ENCODE measurements at places on chromosomes 12 and 14.

DNA sequence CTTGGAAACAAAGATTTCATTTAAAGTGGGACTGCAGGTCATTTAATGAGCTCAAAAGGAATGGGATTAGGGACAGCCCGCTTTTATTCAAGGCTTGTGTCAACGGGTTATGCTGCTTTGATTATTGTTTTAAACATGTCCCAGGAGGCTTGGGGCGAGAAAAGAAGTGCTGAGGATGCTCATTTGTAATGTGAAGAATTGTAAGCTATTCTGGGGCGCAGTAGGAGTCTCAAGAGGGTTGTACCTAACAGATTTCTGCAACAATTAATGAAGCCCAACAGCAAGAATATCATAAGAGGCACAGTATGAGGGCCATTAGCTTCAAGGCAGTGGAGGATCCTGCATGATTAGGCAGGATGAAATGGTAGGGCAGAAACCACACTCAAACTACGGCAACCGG is 122.5 kb downstream of the KTN1 start:
- no peak for DNase-seq

DNA sequence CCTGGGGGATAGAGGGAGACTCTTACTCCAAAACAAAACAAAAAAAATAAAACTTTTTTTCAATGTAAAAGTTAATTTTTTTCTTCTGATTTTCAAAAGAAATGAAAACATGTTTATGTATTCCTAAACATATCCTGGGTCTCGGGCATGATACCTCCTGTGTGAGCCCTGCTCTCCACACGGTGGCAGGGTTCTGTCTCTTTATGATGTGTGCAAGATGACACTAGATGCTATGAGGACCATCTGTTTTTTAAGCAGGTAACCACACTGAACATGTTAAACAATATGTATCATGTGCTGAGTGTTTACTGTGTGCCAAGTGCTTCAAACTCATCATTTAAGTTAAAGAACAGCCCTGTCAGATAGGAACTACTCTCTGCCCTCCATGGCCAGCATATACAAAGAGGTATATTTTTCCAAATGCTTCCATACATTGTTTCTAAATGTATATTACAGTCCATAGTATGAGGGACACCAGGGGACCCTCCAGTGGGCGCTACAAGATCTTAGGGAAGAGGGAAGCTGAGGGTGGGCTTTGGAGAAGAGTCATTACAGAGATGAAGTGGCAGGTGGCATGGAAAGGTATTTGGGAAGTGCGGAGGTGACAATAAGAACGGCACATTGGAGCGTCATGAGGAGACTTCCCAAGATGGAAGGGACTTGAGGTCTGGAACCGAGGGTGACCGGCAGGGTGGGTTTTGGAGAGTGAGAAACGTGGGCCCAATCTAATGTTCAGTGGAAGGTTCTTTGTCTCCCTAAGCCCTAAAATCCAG is 28.5 kb downstream of the FOS start:
- no peak for DNase-seq

GRCh38 chr12:46855760-46856159 is 30.0 kb upstream of the SLC38A4 start:
- no peak for DNase-seq

DNA sequence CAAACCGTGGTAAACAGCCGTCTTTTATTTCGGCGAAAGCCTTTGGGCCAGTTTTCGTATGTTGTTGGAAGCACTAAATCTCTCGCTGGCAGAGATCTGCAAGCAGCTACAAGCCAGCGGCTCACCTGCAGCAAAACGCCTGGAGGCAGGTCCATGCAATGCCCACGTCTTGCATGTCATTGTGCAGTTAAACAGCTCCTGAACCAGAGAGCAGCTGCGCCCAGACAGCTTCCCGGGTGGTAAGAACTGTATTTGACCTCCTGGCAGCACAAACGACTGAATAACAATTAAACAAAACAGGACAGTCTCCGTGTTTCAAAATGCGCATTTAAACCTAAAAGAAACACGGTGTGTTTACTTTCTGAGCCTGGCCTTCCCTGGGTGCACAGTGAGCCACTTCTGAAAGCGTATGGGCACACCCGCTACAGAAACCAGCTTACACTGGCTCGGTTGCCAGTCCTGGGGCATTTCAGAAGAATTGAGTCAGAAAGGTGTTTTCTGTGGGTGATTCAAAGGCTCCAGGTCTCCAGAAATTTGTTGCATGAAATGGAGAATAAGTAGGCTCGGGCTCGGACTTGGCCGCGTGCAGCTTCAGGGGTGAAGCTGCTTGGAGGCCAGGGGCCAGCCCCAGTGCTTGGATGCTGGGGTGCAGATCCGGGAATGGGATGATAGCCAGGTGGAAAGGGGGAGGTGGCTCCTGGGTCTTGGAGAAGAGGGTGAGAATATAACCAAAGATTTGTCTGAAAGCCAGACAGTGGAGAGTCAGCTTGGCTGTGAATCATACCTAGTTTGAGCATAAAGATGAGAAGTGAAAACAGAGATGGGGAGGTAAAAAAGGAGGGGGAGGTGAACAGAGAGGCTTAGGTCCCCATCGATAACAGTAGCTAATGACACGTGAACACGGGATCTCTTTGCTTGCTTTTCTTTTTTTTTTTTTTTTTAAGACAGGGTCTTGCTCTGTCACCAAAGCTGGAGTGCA is 24.9 kb upstream of the FZD10 start:
- DNase-seq = no peak

GRCh38 chr14:23694949-23695663 is 58.9 kb downstream of the DHRS2 start:
- DNase-seq = no peak

- DNase-seq = no peak
Observed at GRCh38 chr12:102976609-102977280, 19.3 kb downstream of the ASCL1 start.

- no peak for DNase-seq
Observed at GRCh38 chr12:67939611-67940010, 49.6 kb upstream of the IFNG-AS1 start.

GRCh38 chr12:113039911-113040445 is 16.6 kb upstream of the DTX1 start:
- no peak for DNase-seq

DNA sequence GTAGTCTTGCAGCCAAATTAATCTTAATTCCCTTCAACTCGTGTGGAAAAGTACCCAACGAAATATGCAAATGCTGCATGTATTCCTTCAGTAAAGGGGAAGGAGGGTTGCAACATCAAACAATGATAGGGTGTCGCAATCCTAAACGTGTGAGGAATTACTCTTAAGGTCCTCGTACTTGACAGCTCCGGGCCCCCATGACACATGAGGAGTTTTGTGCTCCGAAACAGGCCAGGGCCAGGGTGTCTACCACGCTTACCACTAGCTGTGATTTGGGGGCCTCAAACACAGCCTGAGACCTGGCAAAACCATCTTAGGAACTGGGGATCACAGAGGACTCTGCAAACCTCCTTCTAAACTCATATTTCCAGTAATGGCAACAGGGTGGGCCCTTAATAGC is 20.4 kb downstream of the FOS start:
- no peak for DNase-seq
